ENCODE measurements at places on chromosomes 7 and 10.

- no peak for DNase-seq
Observed at GRCh38 chr10:69732147-69732825, 69.4 kb upstream of the COL13A1 start.

DNA sequence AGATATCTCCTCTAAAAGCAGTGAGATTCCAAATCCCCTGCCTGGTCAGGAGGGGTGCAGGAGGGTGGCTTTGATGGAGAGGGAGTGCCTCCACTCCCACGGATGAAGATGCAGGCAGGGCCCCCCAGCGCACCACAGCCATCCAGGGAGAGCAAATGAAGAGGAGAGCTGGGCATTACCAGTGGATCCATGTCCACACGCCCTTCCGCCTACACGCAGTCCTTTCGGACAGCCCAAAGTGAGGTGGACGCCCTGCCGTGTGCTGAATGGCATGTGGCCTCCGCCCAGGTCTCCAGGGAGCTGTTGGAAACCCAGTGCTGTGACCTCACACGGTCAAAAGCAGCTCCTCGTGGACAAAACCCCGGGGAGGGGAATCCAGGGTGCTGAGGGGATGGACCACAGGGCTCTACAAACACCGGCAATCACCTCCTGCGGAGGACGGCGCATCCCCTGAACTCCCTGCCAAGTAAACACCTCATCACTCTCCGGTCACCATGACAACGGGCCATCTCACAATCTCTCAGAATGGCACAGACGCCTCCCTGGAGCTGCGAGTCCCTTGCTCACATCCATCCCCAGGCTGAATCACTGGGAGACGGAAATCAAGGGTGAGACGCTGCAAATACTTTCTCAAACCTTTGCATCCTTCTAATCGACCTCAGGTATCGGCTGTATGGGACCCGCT lies 35.0 kb upstream of the DNAAF5 start:
- DNase-seq: no peak

GRCh38 chr10:100338434-100339036 lies 8.5 kb upstream of the SCD start:
- DNase-seq: peak; percentile 68

GRCh38 chr10:19843487-19843886 lies 27.3 kb downstream of the PLXDC2 start:
- DNase-seq: no peak

DNA sequence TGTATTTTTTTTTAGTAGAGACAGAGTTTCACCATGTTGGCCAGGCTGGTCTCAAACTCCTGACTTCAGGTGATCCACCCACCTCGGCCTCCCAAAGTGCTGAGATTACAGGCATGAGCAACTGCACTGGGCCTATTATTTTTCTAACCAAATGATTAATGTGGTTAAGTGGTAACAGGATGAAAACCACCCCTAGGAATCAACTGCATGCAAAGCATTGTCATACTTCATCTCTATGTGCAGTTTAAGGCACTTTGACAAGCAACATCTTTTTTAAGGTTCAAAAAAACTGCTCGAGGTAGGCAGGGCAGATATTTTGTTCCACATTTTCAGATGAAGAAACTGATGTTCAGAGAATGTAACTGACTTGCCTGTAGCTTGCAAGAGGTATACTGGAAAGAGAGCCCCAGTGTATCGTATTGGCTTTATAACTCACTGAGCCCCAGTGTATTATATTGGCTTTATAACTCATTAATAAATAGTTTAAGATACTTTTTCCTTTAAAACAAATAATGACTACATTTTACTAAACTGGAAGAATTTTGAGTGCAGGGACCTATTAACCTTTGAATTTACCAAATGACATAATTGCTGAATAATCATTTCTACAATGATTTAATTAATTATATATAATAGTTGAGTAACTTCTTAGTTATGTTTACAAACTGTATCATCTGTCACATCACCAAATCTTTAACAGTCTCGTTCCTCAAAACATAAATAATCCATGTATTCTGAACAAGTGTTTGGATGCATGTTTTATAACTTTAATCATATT lies 38.1 kb downstream of the RTKN2 start:
- DNase-seq: no peak

DNA sequence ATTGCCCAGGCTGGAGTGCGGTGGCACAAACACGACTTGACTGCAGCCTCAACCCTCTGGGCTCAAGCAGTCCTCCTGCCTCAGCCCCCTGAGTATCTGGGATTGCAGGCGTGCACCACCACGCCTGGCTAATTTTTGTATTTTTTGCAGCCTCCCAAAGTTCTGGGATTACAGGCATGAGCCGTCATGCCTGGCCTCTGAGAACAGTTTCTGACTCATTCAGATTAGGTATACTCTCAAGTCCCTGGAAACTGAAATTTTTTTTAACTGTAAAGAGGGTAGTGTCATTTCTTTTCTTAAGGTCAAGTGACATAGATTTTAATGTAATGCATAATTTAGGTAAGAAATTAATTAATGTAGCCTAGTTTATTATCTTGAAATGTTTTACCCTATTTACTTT lies 104.7 kb downstream of the SEPTIN7 start:
- no peak for DNase-seq

- no peak for DNase-seq
Observed at GRCh38 chr10:35743851-35744250, 101.8 kb upstream of the FZD8 start.

- DNase-seq: no peak
Observed at GRCh38 chr7:120431016-120431415, 158.0 kb downstream of the KCND2 start.

GRCh38 chr7:117137868-117138267 lies 184.6 kb downstream of the ST7 start:
- no peak for DNase-seq

- no peak for DNase-seq
Observed at GRCh38 chr7:148535217-148535616, 55.3 kb upstream of the C7orf33 start.
